ENCODE measurements at places on chromosomes 2 and 18.

- DNase-seq = no peak
Observed at GRCh38 chr2:48756289-48756688, 765 bp upstream of the LHCGR start.

GRCh38 chr18:49767111-49768050 lies 46.0 kb downstream of the ACAA2 start:
- no peak for DNase-seq

GRCh38 chr2:143807671-143808070 lies 678.5 kb downstream of the ARHGAP15 start:
- no peak for DNase-seq

GRCh38 chr2:236843161-236843968 lies 242.3 kb upstream of the COPS8 start:
- no peak for DNase-seq

DNA sequence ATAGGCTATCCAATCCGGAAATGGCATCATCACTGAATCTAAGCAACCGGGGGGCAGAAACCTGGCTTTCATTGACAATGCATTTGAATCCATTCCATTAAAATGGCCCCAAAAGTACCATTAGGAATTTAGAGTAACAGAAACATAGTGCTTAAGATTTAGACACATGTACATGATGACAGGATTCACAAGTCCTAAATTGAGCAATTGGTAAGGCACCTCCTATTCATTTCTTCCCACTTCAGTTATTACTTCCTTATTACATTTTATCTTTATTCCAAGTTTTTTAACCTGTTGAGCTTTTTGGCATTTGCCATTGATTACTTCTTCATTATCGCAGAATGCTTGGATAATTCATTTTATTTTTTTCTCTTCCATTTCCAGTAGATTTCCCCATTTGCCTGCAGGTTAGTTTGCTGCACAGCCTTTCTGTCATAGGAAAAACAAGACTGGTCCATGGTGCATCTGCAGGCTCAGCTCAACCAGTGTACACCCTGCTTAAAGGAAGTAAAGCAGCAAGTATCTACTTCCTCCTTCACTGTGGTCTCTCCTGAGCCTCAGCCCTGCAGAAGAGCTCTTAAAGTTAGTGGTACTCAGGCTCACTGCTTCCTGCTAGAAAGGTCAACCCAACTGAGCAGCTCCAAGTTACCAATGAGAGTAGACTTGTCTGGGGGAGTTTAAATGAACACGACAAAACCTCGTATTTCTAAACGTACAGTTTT lies 89.2 kb downstream of the DOCK10 start:
- no peak for DNase-seq

DNA sequence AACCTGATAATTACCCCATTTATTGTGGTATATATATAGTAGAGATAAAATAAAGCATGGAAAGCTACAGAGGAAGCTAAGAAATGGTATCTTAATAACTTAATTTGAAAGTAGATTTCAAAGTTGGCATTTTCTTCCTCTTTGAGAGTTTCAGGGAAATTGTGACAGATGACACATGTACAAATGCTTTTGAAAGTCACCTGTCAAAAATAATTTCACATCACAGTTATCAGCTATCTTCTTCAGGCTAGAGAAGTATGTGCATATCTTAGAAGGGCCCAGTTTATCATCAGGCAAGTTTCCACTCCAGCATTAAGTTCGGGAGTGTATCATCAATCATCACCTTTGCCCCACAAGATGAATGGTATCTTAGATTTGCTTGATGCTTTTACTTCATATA lies 457.9 kb downstream of the LRRTM4 start:
- no peak for DNase-seq

DNA sequence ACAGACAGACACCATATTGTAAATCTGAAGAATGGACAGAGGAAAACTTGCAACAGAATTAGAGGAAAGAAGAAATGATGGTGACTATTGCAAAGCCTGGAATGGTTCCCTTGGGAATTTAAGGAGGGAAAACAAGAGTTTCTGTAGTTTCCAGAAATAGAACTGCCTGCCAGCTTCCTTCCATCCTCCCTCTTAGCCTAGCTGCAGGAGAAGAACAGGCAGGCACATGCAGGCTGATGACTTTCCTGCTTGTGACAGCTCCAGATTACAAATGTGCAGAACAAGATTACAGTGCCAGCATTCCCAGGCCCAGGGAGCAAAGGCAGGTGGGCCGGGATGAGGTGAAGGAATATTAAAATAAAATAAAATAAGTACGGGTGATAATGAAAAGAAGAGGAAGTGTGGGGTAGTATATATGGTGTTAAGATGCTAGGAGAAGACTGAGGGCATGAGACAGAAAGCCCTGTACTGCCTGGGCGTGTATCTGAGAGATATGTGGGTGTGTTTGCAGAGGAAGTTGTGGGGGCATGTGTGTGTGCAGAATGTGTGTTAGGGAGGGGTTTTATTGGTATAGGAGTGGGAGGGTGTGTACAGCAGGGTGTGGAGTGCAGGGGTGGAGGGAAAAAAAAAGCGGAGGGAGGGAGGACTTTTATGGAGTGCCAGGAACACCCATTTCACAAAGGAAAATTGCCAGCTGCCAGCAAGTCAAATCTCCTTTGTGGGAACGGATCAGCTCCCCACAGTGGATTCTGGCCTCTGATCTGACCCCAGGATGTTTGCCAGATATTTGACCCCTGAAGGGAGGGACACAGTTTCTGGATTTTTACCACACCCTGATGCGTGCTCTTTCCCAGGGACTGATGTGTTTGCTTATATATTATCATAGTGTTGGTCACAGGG lies 43.9 kb upstream of the NEMP2 start:
- DNase-seq = no peak

GRCh38 chr18:67159662-67160061 lies 356.9 kb downstream of the DSEL start:
- DNase-seq = no peak

- no peak for DNase-seq
Observed at GRCh38 chr2:102239344-102239743, 52.5 kb downstream of the IL1RL2 start.

- DNase-seq = no peak
Observed at GRCh38 chr2:63891488-63892030, 49.9 kb downstream of the UGP2 start.

- DNase-seq = peak; percentile 24
Observed at GRCh38 chr2:38037757-38038621, 38.0 kb downstream of the CYP1B1 start.

DNA sequence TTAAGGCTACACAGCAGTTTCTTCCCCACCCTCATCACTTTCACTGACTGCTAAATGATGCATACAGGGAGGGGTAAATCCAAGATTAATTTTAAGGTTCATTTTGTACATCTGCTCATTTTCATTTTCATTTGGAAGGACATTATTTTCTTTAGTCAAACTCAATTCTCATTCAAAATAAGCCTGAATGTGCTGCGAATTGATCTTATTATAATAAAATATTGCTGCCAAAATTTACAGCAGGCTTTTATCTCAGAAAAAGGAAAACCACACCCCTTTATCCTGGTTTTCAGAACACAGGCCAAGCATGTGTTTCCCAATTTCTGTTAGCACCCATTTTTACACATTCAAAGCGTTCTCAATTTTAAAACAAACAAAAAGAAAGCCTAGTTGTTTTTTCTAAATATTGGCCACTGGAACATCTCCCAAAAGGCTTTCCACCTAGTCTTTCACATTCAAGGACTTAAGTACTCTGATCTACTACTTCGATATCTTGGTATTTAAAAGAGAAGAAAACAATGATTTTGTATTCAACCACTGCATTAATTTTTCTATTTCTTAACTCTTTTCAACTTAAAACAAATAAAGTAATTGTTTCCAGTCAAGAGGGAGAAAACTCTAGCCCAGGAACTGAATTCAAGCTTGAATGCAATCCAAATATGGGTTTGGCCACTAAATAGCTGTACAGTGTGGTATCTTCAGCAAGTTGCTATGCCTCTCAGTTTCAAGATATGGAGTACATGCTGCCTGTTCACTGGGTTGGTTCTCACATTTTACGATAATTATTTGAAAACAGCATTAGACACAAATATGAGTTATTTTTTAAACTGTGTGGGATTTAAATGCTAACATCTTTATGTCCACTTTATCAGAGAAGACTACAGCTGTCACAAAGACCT lies 52.5 kb downstream of the CDH2 start:
- DNase-seq = no peak

DNA sequence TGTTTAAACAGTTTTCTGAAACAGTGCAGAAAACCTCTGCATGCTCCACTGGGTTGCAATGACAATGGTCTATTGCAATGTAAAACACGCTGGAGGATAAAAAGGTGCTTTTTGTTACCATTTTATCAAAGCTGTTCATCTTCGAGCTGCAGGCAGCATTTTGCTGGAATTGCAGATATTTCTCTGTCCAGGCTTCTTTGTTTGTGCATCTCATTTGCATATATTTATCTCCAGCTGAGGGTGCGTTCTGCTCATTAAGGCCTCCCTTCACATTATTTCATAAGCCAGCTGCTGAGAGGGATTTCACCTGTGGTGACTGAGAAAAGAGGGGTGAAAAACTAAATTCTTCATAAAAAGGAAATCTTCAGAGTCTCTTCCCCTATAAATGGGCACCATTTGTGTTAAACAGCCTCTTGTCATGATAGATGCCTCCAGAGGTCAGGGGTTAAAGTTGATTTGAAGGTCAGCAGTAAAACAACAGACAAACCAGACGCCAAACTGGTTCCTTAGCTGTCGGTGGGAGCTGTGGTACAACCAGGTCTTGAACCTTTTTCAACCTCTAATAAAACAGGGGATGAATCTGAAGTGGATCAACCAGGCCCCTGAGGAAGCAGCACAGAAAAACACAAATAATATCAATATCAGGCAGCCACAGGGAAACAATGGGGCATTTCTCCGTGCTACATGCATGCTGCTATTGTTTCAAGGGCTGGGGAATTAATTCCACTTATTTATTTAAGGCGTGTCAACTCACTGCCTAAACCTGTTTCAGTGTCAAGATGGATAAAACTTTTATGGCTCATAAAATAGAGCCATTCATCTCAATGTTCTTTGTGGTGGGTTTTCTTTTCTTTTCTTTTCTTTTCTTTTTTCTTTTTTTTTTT lies 265.1 kb downstream of the MEIS1 start:
- DNase-seq = no peak

- DNase-seq = no peak
Observed at GRCh38 chr2:215836881-215837280, 176.5 kb downstream of the MREG start.

DNA sequence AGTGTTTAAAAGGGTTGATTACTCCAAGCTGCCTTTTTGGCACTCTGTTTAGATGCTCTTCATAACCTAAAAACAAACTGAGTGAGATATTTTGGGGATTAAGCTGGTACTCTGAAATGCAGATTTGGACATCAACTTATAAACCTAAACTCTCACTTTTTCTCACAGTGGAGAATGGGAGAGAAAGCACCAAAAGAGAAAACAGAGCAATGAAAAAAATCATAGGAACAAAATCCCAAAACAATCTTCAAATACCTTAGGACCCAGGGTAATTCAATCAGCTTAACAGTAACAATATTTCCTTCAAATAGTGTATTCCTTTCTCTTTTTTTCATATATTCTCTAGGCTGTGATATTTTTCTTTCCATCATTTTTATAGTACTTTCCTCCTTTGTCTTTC lies 11.5 kb downstream of the LRP1B start:
- DNase-seq = no peak

DNA sequence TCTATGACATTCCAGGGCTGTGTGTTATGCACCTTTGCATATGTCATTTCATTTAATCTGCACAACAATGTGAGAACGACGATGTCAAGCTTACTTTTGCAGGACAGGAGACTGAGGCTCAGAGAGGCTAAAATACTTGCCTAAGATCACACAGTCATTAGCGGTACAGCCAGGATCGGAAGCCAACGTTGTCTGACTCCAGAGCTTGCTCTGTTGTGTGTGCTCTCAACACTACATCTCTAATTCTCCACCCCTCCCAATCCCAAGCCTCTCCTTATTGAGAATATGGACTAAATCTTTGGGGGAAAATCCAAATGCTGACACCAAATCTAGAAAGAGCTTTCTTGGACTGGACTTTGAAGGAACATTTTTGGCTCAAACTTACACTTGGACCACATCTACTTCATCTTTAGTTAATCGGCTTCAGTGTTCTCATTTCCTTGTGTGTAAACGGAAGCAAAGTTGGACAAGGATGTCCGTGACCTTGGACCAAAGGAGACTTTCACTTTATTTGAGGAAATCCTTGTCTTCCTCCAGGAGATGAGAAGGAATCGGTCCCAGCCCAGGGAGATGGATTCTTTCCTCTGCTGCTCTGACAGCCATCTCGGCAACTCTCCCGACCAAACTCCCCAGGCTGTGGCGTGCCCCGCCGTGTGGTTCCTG lies 242.4 kb downstream of the LPIN1 start:
- no peak for DNase-seq

DNA sequence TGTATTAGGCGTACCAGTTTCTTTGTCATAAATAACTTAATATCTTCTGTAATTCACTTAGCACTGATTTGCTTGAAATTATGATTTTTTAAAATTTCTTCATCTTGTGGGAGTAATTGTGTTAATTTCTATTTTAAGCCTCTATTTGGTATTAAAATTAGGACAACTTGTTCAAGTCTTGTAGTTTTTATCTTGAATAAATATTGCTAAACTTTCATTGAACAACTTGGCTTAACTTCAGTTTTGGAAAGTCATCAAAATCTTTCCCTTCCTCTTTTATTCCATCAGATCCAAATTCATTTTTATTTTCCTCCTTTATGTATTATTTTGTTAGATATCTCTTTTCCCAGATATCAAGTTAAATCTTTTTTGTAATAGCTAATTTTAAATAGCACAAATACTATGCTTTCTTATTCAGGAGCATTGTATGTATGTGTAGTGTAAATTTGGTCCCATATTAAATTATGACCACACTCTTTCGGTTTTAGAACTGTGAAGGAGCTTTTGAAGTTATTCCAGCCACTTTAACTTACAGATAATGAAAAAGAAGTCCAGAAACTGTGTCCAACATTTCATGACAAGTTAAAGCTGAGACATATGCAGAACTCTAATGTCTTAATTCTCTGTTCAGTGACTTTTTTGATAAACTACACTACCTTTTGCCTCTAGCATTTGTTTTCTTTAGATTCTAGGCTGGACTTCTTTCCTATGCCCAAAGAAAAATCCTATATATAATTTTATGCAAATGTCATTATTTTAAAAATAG lies 31.7 kb upstream of the NT5C1B start:
- DNase-seq = no peak

GRCh38 chr2:20352230-20352578 lies 1.6 kb upstream of the PUM2 start:
- no peak for DNase-seq

DNA sequence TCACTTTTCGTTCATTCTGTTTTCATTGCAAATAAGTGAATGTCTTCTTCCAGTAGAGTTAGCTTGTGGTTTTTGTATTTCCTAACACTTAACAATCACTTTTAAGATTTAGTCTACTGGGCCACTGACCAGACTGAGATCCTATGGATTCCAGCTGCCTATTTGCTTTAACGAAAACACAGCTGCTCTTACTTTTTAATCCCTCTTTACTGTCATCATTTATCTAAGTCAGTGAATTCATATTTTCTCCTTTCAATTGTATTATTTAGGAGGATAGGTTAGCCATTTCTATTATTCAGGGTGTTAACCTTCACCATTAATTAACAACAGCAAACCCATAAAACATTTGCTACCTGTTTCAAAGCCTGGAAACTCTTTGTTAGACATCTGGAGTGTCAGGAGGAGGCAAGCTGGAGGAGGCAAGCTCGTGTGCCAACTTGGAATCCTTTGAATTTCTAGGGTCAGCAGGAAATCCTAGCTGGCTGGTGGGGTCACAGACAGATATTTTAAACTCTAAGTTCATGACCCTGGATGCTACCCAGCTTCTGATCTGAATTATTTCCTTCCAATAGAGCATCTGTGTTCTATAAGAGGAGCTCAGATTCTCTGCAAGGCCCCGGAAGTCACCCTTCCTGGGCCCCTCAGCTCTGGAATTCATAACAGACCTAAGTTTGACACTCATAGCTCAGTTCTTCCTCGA lies 385.3 kb downstream of the RBM43 start:
- no peak for DNase-seq

- no peak for DNase-seq
Observed at GRCh38 chr2:237299906-237300305, 114.1 kb downstream of the COL6A3 start.
